ENCODE measurements at places on chromosomes 5 and 9.

GRCh38 chr5:63247651-63248050 is 669.0 kb downstream of the LRRC70 start:
- peak; percentile 11 for DNase-seq

- DNase-seq: no peak
Observed at GRCh38 chr9:107855164-107855563, 365.6 kb upstream of the KLF4 start.

DNA sequence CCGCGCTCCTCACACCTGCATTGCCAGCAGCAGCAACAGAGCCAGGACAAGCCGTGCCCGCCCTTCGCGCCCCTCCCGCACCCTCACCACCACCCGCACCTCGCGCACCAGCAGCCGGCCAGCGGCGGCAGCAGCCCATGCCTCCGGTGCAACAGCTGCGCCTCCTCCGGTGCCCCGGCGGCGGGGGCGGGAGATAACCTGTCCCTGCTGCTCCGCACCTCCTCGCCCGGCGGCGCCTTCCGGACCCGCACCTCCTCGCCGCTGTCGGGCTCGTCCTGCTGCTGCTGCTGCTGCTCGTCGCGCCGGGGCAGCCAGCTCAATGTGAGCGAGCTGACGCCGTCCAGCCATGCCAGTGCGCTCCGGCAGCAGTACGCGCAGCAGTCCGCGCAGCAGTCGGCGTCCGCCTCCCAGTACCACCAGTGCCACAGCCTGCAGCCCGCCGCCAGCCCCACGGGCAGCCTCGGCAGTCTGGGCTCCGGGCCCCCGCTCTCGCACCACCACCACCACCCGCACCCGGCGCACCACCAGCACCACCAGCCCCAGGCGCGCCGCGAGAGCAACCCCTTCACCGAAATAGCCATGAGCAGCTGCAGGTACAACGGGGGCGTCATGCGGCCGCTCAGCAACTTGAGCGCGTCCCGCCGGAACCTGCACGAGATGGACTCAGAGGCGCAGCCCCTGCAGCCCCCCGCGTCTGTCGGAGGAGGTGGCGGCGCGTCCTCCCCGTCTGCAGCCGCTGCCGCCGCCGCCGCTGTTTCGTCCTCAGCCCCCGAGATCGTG is 517 bp downstream of the KCNN2 start:
- peak; percentile 6 for DNase-seq

DNA sequence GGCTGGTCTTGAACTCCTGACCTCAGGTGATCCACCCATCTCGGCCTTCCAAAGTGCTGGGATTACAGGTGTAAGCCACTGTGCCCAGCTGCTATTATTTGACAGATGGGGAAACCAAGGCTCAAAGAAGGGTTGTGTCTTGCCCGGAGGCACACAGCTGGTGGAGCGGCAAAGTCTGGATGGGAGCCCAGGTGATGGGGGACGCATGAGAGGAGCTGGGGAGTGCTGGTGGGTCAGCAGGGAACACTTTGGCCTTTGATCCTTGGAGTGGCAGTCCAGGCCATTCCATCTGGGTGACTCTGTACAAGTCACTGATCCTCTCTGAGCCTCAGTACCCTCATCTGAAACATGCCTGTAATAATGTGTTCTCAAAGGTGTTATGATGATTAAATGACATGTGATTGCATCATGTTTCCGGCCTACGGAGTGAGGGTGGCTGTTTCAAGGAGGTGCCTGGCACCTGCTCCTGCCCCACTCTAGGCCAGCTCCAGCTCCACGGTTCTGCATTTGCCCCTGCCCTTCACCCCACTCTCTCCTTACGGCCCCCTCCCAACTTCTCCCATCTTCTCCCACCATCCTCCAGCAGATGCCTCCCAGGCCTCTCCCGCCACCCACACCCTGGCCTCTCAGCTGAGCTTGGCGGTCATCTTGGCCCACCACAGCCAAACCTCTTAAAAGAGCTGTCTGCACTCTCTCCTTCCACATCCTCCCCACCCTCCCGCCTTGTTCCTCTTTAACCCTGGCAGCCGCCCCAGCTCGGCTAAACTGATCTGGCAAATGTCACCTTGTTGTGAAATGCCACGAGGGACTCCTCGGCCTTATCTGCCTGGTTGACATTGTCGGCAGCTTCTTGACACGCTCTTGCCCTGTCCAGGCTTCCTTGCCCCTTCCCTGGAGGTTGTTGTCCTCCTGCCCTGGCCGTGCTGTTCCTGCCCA is 5.5 kb upstream of the DBN1 start:
- DNase-seq: peak; percentile 45

DNA sequence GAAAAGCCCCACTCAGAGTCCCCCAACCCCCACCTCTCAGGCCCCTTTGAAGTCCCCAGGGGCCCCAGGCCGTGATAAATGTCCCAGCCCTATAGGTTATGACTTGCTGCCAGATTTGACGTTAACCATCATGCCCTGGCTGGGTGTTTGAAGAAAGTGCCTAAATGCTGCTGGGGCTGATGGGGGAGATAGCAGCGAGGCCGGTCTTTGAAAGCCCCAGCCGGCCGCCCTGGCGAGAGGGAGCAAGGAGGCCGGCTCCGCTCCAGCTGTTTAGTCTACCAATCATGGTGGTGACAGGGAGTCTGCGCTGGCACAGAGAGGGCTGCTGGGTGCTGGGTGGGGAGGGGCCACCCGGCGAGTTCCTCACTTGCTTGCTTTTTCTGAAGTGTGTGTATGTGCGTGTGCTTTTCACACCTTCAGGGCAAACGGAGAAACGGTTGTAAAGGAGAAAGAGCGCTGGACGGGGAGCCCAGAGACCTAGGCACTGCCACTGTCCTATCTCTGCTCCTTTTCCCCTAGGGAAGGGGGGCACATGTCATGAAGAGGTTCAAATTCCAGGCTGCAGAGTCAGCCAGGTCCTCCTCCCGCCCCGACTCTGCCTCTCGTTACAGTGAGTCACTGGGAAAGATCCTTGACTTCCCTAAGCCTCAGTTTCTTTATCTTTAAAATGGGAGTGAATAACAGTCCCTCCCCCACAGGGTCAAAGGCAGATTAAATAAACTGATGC is 126.1 kb upstream of the HAND1 start:
- peak; percentile 34 for DNase-seq

DNA sequence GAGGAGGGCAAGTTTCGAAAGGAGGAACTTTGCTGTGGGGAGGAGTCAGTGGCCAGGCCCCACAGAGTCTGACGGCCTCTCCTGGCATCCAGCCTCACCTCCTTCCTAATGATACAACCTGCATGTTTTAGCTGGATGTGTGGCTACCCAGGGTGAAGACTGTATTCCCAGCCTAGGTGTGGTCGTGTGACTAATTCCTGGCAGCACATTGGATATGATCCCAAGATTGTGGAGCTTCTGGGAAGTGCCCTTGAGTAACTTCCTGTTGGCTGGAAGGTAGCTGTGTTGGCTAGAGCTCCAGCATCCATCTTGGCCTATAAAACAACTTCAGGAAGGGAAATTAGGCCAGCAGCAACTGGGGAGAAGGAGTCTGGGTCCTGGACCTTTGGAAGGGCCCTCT is 19.0 kb upstream of the LPCAT1 start:
- peak; percentile 71 for DNase-seq

- no peak for DNase-seq
Observed at GRCh38 chr5:168920019-168920810, 341.0 kb upstream of the PANK3 start.

GRCh38 chr5:156460471-156460870 is 133.5 kb downstream of the SGCD start:
- peak; percentile 68 for DNase-seq

GRCh38 chr9:89670801-89671434 is 66.1 kb downstream of the GADD45G start:
- no peak for DNase-seq

GRCh38 chr5:124941051-124942049 is 194.9 kb upstream of the ZNF608 start:
- DNase-seq: no peak

DNA sequence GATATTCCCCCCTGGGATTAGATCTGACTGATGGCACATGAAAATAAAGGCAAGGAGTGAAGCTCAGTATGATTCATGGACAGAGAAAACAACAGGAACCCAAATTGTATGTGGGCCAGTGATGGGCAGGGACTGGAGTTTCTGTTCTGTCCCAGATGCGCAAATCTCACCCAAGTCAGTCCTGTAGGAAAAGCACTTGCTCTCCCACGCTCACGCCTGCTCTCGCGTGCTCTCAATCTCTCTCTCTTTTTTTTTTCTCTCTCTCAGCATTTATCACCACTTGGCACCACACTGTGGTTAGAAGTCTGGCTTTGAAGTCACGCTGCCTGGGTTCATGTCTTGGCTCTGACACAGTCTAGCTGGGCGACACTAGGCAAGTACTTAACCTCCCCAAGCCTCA is 106.5 kb upstream of the LRRTM2 start:
- no peak for DNase-seq

DNA sequence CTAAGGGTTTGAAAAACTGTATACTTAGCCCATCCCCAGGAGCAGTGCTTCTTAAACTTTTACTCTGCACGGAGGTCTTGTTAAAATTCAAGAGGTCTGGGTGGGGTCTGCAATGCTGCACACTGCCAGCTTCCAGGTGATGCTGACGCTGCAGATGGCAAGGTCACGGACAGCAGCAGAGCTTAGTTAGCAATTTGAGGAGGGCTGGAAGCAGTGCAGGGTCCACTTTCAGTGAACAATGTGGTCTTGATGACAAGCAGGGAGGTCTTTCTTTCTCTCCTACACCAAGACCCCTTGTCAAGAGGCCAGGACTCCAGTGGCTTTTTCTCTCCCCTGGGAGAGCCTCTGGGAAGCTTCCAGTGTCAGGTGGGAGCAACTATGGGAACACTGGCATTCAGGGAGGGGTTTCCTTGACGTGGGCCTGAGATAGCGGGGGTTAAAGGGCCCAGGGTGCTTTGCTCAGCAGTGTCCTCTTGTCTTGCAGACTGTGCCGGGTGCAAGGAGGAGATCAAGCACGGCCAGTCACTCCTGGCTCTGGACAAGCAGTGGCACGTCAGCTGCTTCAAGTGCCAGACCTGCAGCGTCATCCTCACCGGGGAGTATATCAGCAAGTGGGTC is 65.0 kb upstream of the AFAP1L1 start:
- DNase-seq: no peak

- peak; percentile 24 for DNase-seq
Observed at GRCh38 chr5:43601454-43602260, 1.3 kb upstream of the NNT start.

DNA sequence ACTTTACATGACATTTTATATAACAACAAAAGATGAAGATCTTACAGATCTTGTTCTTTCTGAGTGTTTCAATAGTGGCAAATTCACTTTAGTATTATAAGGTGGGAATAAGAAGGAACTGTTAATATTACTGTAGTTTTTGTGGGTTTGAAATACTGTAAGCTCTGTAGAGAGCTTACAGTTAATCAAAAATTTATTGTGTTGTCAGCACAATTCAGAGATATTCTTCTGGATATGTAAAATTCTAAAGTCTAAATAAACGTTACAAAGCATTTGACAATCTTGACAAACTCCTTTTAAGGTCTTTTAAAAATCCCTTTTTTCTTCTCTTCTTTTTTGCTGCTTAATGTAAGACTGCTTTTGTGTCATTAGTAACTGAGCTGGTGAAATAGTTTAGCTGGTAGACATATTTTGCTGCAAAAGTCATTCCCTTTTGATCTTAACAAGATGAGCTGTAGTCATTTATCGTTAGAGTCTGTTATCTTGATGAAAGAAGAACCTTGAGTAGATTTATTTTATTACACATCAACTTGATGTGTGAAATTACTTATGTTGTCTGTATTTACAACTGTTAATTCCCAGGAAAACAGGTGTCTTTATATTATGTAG is 186.0 kb downstream of the WDR70 start:
- DNase-seq: no peak

DNA sequence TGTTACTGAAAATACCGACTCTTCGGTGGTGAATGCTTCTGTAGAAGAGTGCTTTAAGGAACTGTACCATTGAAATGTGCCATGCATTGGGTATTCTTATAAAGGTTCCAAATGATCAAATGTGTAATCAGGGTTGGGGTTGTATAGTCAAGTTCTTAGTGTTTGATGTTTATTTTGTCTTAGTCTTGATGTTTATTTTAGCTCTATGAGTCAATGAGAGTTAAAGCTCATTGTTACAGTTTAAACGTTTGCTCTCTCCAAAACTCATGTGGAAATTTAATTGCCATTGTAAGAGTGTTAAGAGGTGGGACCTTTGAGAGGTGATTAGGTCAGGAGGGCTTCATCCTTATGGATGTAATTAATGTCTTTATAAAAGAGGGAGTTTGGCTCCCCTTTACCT is 153.0 kb downstream of the FER start:
- DNase-seq: no peak

- DNase-seq: peak; percentile 81
Observed at GRCh38 chr5:68911840-68912690, 181.7 kb upstream of the SLC30A5 start.

DNA sequence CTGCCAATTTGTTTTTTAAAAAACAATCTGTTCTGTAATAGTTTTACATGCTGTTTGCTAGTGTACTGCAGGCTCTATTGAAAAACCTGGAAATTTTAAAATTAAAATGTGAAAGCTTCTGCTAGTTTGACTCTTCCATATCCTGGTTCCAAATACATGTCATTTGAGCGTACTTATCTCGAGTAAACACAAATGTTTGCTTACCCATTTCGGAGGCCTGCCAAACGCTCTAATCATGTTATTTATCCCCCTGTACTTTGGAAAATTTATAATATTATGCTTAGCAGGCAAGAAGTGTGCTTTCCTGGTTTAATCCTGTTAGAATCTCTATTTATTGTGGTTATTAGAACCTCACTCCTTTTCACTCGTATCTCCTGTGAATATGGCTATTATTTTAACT is 476.8 kb upstream of the CYLC2 start:
- DNase-seq: no peak

DNA sequence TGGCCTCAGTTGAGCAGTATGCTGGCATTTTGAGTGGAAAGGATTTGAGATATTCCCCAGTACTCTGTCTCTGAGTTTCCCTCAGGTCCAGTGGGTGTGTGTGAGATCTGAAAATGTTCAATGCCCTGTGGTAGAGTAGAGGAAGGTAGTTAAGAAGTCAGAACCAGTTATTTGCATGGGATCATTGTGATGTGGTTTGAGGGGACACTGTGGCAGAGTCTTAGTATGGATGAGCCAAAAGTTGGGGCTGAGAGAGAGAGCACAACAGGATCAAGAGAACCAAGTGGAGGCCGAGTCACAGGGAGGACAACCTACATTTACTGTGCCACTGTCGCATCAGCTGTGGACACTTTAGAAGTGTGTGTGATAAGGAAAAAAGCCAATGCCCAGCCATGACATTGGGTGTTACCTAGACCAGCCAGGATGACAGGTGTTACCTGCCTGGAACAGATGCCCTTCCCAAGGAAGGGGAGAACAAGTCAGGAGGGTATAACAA is 128.9 kb upstream of the IL12B start:
- no peak for DNase-seq

- DNase-seq: no peak
Observed at GRCh38 chr9:108322326-108323098, 533.3 kb downstream of the ACTL7B start.

GRCh38 chr5:56070851-56071465 is 76.2 kb upstream of the IL6ST start:
- DNase-seq: peak; percentile 28

GRCh38 chr9:106653213-106653612 is 209.8 kb upstream of the ZNF462 start:
- DNase-seq: peak; percentile 64

DNA sequence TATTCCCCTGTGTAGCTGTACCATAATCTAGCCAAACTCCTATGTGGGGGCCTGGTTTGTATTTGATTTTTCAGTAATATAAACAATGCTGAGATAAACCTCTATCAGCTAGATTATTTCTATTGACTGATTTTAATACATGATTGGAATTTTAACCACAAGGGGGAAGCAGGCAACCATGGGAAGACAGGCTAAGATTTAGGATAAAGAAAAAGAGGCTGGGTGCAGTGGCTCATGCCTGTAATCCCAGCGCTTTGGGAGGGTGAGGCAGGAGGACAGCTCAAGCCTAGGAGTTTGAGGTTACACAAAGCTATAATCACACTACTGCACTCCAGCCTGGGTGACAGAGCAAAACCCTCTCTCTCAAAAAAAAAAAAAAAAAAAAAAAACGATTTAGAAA is 18.1 kb upstream of the GPX3 start:
- peak; percentile 31 for DNase-seq
